ENCODE measurements at places on chromosomes 11 and 22.

DNA sequence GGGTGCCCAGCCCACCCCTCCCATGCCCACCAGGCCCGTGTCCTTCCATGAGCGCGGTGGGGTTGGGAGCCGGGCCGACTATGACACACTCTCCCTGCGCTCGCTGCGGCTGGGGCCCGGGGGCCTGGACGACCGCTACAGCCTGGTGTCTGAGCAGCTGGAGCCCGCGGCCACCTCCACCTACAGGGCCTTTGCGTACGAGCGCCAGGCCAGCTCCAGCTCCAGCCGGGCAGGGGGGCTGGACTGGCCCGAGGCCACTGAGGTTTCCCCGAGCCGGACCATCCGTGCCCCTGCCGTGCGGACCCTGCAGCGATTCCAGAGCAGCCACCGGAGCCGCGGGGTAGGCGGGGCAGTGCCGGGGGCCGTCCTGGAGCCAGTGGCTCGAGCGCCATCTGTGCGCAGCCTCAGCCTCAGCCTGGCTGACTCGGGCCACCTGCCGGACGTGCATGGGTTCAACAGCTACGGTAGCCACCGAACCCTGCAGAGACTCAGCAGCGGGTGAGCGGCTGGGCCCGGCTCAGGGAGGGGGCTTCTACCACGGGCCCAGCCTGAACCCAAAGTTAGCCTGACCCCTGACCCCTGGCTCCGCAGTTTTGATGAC is 3.0 kb downstream of the PKP3 start:
- peak; percentile 48 for DNase-seq

GRCh38 chr11:113048820-113049768 is 87.9 kb downstream of the NCAM1 start:
- no peak for DNase-seq

GRCh38 chr11:125588505-125588904 is 4.1 kb upstream of the STT3A start:
- no peak for DNase-seq

GRCh38 chr22:27714068-27714467 is 87.5 kb downstream of the MN1 start:
- DNase-seq = no peak

DNA sequence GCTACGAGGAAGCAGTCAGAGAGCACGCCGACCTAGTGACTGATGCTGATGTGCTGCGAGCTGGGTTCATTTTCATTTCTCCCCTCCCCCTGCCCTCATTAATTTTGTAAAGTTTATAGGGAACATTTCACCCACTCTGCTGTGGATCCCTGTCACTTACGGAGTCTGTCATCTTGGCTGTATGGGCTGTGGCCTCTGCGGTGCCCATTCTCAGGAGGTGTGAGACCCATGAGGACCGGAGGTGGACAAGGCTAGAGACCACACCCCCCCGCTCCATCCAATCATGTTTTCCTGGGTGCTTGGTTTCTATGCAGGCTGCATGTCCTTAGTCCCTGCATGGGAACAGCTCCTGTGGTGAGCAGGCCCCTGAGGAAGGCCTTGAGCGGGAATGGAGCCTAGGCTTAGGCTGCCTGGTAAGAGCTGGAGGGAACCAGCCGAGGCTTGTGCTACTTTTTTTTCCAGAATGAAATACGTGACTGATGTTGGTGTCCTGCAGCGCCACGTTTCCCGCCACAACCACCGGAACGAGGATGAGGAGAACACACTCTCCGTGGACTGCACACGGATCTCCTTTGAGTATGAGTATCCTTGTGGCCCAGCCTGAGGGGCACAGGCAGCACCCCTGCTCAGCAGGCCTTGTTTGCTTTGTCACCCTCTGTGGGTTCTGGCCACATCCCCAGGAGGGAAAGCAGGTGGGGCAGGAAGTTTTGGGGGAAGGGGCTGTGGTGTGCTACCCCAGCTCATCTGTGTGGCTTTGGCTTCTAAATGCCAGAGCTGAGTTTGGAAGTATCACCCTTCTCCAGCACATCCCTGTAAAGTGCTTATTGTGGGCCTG is 19.1 kb downstream of the CLDN5 start:
- DNase-seq = no peak

DNA sequence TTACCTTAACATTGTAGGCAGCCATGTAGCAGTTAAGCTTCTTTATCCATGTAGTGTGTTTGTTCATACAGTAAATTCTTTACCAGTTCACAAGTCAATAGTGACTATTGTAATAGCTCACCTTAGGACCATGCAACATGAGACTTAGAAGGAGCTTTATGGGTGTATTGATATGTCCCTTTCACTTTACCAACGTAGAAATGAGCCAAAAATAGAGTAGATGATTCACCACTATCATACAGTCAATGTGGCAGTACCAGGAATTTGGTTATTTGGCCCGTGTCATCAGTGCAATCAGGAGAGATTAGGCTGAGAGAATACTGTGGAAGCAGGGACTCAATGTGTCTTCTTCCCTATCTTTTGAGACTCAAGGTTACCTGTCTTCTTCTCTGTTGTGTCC is 4.7 kb downstream of the ZDHHC13 start:
- no peak for DNase-seq

- no peak for DNase-seq
These were observed 14.2 kb downstream of the TMEM121B start for GRCh38 chr22:17106785-17107546.

DNA sequence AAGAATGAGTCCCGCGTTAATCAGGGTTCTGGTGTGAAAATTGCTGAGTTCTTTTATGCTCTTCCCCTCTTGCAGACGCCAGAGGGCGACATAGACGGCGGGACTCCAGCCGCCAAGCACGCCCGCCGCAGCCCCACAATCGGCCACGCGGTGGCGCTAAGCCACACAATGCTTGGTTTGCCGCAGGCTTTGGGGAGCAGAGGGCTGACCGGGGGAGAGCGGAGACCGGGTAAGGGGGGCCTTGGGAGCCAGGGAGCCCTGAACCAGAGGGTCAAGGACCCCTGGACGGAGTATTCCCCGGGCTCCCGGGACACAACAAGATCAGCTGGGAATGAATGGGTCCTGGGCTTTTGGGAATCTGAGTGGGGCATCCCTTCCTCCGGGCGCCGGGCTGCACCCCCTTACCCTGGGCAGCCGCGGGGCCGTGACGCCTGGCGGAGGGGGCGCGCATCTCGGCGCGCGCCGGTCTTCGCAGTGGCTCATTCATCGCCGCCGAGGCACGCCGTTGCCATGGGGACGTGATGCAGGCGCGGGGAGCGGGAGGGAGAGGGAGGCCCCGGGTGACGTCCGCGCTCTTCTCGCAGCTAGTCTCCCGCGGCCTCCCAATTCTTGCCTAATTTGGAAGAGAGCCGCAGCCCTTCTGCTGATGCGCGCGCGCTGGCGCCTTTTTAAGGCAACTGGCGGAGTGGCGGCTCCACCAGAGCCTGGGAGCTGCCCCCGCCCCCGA is 12.2 kb upstream of the NPAS4 start:
- peak; percentile 70 for DNase-seq

DNA sequence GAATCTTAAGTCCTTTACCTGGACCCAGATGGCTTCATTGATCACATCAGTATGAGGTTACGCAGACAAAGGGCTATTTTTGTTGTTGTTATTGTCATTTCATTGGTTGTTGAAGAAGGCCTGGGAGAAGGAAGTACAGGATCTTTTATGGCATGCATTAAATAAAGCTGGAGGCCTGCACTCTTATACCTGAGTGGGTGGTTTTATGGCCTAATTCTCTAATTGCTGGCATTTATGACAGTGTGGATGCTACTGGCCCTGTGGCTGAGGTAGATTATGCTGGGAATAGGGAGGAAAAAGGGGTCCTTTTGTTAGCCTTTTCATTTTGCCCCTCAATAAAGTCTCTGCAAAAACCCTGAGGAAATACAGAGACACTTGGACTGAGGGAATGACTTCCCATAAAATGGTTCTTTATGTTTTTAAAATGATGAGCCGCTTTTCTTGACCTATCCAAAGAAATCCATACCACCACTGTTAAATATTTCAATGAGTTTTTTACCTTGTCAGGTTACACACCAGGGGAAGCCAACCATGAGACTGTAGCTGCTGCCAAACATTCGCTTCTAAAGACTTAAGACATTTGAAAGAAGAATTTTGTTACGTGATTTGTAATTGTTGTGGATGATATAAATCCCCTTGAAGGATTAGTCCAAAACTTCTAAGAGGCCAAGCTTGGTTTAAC is 6.8 kb downstream of the KMT2A start:
- DNase-seq = no peak

DNA sequence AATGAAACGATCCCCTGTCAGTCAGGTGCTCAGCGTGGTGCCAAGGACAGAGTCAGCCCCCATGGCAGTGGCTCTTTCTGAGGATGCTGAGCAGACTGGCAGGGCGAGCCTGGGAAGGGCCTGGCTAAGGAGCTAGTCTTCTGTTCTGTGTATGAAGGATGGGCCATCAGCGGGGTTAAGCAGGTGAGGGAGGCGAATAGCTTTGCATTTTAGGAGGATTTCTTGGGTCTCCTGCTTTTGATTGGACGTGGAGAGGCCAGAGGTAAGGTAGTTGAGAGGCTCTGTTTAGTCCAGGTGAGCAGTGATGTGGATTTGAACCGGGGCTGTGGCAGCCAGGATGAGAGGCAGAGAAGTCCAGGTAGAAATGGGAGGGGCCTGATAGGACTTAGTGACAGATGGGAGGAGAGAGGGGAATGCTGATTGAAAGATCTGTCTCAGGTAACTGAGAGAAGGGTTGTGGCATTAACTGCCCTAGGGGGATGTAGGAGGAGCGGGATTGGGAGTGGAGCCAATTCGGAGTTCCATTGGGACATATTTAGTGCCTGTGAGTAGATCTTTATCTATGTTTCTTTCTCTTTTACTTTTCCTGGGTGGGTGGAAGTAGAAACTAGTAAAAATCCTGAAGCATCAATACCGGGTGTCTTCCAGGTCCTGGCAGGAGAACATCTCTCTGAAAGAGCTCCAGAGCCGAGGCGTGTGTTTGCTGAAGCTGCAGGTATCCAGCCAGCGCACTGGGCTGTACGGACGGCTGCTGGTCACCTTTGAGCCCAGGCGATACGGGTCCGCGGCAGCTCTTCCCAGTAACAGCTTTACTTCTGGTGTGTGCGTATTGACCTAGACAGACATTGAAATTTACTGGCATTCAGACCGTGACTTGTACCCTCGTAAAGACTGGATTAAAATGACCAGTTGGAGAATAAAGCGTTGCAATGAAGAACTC is 2.0 kb downstream of the IGHMBP2 start:
- DNase-seq = no peak

DNA sequence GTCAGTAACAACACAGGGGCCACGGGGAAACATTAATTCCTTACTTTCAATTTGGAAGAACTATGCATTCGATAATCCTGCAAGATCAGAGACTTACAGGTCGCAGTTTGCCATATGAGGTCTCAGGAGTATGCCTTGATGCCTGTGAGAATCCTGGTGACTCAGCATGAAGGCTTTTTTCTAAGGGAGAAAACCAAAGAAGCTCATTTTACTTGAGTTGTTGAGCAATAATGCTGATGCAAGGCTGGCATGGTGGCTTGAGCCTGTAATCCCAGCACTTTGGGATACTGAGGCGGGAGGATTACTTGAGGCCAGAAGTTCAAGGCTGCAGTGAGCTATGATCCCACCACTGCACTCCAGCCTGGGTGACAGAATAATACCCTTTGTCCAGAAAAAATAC is 26.6 kb downstream of the ATG16L2 start:
- no peak for DNase-seq

DNA sequence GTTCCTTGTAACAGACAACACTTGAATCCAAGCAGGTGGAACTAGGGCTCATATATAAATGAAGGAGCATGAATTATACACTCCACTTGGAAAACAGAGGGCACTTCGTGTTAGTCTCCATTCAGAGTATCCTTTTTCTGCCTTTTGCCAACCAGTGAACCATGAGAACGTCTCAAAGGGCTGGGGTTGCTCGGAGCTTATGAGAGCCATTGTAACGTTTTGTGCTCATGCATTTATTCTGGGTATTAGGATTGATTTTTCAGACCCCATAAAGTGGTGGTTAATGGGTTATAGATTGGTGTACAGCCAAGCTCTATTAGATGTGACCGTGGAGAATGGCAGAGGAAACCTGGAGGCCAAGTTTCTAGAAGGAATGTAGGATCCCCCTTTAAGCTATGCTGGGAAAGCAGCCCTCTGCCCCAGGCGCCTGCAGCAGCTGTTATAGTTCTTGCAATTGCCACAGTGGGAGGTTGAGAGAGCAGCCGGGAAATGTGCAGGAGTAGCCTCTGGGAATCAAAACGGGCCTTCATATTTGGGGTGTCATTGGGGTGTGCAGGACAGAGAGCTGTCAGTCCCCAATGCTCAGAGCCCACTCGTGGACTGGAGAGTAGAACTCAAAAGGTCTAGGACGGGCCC is 54.6 kb upstream of the ASPHD2 start:
- no peak for DNase-seq

- DNase-seq = no peak
These were observed 20.1 kb upstream of the CARS1 start for GRCh38 chr11:3077189-3077836.

DNA sequence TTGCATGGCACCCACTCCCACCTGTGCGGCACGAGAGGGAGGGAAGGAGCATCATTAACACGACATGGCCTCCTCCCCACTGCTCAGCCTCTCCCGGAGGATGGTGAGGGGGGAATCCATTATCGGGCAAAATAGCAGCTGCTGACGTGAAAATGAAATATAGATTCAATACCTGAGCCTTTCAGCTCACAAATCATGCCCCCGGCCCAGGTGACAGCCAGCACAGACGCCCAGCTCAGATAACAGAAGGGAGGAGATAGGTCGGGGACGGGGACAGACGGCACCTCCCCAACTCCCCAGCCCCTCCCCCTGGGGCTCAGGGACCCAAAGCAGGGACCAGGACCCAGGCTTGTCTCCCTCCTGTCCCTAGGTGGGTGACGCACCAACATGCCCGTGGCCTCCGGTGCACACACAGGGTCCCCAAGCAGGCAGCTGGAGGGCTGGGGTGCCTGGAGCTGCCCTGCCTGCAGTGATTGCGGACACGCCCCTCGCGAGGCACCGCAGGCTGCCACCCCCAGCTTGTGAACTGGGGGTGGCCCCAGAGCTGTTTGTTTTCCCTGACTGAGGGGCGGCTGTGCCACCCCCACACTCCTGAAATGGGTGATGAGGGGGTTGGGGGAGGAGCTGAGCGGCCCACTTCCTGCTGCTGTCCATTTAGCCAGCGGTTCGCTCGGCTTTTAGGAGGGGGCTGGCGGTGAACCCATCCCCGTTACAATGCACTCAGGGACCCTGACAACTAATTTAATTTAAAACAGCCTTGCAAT is 31.7 kb downstream of the FLRT1 start:
- no peak for DNase-seq

GRCh38 chr22:37994982-37995381 is 10.6 kb upstream of the SOX10 start:
- DNase-seq = no peak

Data from hypothalamus (tissue), 51 donors.